ENCODE measurements at places on chromosomes 6 and 20.

DNA sequence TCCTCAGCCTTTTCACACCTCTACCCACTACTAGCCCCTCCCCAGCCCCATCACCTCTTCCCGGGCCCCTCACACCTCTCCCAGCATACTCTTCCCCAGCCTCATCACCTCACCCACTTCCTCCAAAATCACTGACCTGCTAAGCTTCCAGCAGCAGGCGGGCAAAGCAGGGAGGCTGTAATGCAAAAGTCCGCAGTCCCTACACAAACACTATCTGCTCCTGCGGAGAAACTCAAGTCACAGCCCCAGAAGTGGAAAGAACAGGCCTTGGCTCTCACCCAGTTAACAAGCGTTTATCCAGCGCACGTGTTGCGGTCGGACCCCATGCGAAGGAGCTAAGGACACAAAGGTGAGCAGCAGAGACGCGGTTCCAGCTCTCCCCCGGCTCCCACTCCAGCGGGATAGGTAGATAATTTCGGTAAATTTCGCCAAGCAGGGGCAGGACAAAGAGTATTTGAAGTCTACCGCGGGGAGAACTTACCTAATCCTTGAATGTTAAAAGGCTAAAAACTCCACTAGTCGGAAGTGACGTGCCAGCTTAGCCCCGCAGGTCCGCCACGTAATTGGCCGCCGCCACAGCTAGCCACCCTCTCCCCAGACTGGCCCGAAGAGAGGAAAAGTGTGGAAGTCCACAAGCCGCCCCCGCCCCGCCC, 728 bp upstream of the TRIM39 start:
- DNase-seq, result peak; percentile 71

- no peak for DNase-seq
Observed at GRCh38 chr6:399785-400534, 8.4 kb downstream of the IRF4 start.

DNA sequence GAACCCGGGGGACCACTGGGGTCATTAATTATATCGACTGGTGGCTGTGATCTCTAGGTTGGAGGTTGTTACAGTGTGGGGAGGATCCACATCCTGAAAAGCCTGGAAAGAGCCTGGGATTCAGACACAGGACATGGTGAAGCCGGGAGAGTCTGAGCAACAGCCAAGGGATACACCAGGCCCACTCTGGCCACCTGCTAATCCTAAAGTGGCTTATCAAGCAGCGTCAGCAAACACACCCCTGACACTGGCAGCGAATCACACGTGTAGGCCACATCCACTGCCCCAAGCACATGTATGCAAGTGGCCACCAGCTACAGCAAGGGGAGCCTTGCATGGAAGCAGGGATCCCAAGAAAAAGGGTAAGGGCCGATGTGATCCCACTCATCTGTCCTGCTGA, 41.0 kb downstream of the GFOD1 start:
- no peak for DNase-seq

GRCh38 chr6:15062516-15063252, 183.2 kb upstream of the JARID2 start:
- no peak for DNase-seq

DNA sequence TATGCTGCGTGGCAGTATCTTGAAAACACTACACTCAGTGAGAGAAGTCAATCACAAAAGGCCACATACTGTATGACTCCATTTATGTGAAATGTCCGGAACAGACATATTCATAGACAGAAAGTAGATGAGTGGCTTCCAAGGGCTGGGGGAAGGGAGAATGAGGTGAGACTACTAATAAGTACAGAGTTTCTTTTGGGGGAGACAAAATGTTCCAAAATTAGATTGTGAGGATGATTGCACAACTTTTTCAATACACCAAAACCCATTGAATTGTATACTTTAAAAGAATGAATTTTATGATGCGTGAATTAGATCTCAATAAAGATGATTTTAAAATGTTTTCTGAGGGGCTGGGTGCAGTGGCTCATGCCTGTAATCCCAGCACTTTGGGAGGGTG, 9.2 kb upstream of the SPO11 start:
- DNase-seq, result no peak

DNA sequence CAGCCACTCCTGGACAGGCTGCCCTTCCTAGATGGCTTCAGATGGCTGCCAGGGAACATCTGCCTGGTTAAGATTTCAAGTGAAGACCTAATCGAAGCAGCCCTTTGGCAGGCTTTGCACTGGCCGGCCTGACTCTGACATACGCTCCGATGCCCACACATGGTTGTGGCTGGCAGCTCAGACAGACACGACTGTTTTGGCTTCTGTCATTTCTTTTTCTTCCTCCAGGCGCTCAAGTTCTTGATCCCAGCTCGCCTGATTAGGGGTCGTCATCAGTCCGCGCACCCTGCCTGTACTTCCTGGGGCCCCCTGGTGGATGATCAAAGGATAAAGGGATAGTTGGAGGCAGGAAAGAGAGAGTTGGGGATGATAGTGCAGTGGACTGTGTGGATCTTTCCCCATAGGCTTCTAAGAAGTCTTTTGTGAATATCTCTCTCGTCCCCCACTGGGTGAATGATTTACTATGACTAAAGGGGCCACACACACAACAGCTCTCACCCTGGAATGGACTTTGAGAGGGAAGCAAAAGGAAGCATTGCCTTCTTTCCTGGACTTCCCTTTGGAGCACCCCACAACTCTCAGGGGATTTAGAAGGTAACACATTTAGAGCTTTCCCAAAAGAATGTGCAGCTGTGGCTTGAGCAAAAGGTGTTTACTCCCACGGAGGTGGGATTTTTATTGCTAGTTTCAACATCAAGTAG, 21.4 kb upstream of the TRAM2 start:
- DNase-seq, result peak; percentile 80

GRCh38 chr6:41286544-41287346, at the start of gene TREM1:
TREM1 (minus strand) TSS chr6:41286682; CDS start chr6:41286655, 27 bp downstream.
- DNase-seq, result no peak

DNA sequence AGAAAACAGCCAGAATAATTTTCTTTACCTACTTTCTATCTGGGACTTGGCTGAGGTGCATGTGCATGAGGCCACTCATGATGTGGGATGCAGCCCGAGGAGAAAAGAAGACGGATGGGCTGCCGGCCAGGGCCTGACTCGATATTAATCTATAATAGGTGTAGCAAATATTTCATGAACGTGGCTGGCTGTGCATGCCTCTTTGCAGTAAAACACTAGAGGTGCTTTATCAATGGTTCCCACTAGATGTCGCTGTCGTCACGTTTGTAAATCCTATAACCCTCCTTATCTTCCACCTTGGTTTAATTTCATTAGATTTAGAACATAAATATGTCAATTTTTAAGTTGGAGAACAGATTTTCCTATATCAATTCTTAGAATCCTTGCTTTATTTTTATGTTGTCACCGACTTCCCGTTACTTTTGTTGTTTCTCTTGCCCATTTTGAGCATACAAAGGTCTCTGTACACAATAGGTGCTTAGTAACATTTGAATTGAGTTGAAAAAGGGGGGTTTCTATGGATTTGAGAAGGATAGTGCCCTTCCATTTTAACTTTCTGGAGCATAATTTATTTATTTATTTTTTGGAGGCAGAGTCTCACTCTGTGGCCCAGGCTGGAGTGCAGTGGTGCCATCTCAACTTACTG, 19.6 kb upstream of the FERMT1 start:
- DNase-seq, result peak; percentile 15

DNA sequence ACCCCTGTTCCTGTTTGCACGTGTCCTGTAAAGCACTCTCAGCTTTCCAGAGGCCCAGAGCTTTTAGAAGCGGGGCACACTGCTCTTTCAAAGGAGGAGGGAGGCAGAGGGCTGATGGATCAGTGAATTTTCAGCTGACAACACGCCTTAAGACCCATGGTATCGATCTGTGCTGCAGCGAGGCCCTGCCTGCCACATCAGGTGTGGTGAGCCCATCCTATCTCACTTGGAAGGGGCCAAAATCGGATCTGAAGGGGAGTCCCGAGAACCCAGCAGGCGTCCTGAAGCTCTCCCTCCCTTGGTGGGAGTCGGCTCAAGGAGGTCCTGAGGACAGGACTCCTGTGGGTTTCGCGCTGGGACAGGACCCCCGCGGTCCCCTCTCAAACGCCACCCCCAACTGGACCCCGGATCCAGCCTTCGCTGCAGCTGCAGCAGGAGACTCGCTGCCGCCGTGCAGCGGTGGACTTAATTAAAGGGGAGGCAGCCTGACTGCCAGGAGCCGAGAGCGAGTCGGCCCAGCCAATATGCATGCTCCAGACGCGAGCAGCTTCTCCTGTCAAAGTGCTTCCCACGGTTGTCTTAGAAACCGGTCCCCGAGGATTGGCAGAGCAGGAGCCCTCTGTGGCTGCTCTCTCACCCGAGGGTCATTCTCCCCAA, 580.0 kb upstream of the ZNF337 start:
- DNase-seq, result peak; percentile 0
